ENCODE measurements at places on chromosomes 6 and 20.
A peak's percentile ranks its signal among the peaks of the same experiment; 100 is the strongest.

- no peak for DNase-seq
Measured at GRCh38 chr20:5592823-5593739, 157.1 kb upstream of the SHLD1 start.

- DNase-seq, result no peak
Measured at GRCh38 chr20:63625771-63626423, 1.0 kb downstream of the GMEB2 start.

- no peak for DNase-seq
Measured at GRCh38 chr6:63529498-63529897, 42.8 kb upstream of the LOC128125822 start.

DNA sequence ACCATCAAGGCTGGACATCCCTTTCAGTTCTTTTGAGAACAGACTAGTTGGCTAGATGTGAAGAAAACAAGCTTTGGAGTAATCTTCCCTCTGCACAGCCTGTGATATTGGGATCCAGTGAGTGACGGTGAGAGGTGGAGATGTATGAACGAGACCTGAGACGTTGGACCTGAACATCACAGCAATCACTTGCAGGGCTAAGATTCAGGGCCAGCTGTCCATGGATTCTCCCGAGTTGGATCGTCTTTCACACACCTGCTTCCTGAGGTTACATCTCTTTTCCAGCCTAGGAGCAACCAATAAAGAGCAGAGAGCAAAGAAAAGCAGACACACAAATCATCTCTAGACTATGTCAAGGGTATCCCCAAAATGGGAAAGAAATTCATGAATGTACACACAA, 30.0 kb upstream of the TMEM14A start:
- no peak for DNase-seq

GRCh38 chr6:34723203-34723602, 26.6 kb upstream of the ILRUN start:
- no peak for DNase-seq

GRCh38 chr6:122648726-122649125, 38.5 kb downstream of the PKIB start:
- no peak for DNase-seq

DNA sequence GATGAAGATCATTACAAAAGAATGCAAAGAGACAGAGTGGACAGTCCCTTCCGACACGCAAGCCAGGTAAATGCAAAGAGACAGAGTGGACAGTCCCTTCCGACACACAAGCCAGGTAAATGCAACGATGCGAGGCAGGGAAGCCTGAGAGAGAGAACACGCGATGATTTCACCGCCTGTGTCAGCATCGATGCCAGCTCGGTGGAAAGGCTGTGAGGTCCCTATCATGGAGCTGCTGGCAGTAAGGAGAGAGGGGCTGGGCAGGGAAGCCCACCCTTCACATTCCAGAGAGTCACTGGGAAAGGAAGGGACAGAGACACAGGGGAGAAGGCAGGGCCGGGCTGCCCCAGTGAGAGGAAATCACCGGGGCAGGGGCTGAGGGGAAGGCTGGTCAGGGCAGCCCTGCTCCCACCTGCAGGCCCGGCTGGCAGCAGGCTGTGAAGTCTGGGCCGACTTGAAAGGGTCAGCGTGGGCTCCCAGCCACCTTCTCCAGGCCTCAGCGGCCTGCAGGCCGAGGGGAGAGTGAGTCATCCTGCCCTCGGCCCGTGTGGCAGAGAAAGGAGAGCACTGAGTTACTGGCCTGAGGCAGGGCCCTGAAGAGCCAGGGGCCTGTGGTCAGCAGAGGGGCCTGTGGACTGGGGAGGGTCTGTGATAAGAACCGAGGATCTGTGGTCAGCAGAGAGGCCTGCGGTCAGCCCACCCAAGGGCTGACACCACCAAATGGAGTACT, 80.4 kb downstream of the DACT2 start:
- DNase-seq, result no peak

DNA sequence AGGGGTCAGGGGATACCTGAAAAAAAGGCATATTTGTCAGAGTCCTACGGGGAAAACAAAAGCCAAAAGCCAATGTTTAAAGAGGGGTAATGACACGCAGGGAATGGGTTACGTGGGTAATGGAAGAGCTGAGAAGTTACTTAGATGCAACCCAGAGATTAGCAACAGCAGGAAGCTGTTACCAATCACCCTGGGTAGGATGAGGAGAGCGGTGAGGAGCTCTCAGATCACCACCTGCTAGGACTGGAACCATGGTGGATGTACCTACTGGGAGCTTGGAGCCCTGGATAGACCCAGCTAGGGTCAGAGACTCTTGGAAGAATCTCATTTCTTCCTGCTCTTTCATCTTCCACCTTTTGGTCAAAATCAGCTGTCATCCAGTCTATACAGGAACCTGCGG, 51.2 kb upstream of the RNF24 start:
- DNase-seq, result no peak

DNA sequence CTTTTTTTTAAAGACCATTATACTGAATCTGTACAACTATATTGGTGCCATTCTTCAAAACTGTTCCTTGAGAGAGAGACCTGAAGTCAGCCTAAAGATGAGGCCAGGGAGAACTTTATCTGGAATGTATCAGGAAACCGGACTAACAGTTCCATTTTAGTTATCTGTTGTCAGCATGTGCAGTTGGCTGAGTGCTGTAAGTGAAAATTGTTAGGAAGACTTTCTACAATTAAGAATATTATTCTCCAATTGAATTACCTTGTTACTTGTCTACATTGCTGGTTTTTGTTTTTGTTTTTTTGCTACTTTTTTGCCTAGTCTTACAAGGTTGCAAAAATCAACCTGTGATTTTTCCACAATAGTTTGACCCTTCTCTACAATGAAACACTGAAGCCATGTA, 7.5 kb downstream of the CEP57L1 start:
- DNase-seq, result no peak

DNA sequence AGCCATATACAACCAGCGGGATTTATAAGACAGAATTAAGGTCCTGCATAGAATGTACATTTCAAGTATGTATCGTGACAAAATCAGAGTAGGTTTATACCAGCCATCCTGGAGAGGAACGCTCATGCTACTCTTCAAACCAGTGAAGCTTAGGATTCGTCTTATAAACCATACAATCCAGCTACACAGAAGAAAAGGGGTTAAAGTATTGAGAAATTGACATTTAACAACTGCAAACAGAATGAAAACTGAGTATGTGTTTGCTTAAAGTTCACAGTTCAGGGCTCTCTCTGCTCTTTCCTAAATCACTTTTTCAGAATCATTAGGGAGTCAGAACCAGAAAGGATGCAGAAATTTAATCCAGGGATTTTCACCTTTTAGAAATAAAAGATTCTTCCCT, 17.9 kb downstream of the ADAT2 start:
- DNase-seq, result no peak

GRCh38 chr6:14194976-14195375, 77.4 kb downstream of the CD83 start:
- DNase-seq, result no peak

DNA sequence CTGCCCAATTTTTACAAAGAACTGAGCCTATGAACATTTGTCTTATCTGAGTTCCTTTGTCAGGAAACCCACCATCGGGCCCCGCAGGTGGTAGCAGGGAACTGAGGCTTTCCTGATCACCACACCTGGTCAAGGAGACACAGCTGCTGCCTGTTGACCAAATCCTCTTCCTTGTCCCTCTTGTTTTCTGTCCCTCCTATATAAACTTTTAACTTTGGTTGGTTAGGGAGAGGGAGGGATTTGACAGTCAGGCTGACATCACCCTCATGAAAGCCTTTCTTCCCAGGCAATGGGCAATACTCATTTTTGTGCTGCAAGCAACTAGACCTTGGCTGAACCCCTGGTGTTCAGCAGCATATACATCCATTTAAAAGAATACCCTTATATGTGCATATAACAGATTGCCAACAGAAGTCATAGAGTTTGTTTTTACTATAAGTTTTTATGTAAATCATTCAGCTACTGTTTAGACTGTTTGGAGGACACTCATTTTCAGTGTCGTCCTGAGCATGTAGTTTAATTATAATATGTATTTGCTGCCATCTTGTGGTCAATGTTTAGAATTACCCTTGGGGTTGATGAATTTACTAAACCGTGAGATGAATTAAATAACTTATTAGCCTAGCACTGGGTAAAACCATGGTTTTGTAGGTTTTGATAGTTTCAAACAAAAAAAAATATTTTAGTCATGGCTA, 17.0 kb downstream of the CRISP1 start:
- peak; percentile 75 for DNase-seq

DNA sequence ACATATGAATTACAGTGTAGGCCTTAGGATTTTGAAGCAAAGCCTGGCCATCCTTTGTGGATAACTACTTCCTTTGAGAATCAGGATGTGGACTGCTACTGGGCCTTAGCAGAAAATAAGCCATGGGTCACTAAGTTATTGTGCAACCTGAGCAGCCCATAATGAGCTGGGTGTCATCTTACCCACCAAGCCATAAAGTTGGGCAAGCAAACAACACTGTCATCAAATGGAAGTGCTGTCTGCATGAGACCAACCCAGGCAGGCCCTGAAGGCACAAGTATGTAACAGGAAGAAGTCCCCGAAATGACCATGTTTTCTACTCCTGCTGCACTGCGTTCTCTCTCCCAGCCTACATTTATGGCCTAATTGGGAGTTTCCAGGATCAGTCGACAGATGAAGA, 205.6 kb upstream of the GGTLC1 start:
- no peak for DNase-seq

DNA sequence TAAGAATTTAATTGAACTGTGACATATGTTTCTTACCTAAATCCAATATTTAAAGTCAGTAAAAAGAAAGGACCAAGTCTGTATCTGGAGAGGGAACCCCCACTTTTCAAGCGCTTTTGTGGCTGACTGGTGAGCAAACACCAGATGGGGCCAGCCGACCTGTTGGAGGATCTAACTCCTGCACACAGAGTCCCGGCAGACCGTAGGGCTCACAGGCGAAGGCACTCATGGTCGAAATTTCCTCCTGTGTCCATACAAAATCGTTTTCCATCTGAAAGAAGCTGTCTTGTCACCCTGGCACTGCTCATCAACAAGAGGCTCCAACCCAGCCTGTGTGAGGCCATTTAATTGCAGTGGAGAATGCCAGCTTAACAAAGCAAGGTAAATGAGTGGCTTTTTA, 94.0 kb downstream of the SCML4 start:
- no peak for DNase-seq

DNA sequence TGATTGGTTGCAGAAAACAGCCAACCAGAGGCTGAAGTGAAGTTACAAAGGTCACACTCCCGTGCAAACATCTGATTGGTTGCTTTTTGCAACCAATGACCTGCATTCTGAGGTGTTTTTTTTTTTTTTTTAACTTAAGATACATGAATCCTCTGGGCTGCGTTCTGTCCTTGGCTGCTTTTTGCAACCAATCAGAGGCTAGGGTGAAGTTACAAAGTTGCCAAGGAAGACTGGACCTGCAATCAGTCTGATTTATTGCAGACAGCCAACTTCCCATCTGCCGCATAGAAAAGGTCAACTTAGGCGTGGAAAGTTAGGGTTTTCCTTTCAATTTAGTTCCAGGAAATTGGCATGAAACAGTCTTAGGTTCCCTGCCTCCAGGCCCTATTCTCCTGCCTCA, 292.9 kb downstream of the PLCB1 start:
- no peak for DNase-seq

DNA sequence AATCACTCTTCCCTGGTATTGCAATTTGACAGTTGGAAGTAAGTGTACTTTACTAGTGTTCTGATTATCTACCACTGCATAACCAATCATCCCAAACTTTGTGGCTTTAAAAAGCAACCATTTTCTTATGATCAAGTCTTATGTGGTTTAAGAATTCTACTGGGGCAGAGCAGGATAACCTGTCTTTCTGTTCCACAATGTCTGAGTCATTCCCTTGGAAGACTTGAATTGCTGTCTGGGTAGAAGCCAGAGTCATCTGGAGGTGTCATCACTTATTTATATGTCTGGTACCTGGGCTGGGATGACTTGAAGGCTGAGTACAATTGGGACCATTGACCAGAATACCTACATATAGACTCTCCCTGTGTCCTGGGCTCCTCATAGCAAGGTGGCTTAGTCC, 644.3 kb downstream of the HDGFL1 start:
- DNase-seq, result no peak

DNA sequence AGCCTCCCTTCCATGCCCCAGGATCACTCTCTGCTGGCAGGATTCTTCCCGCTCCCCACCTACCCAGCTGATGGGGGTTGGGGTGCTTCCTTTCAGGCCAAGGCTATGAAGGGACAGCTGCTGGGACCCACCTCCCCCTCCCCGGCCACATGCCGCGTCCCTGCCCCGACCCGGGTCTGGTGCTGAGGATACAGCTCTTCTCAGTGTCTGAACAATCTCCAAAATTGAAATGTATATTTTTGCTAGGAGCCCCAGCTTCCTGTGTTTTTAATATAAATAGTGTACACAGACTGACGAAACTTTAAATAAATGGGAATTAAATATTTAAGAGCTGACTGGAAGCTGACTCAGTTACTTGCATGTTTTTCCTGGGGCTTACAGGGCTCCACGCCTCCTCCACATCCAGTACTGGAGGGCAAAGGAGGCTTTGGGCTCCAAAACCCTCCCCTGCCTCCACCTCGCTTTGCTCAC, 24.3 kb upstream of the FANCE start:
- no peak for DNase-seq

- DNase-seq, result no peak
Measured at GRCh38 chr6:116239256-116239655, 14.6 kb downstream of the TSPYL4 start.

GRCh38 chr6:10030942-10031537, 383.8 kb downstream of the TFAP2A start:
- no peak for DNase-seq

GRCh38 chr6:106568530-106568929, 60.8 kb downstream of the RTN4IP1 start:
- DNase-seq, result no peak

- peak; percentile 9 for DNase-seq
Measured at GRCh38 chr6:5996714-5997419, 9.9 kb downstream of the NRN1 start.

DNA sequence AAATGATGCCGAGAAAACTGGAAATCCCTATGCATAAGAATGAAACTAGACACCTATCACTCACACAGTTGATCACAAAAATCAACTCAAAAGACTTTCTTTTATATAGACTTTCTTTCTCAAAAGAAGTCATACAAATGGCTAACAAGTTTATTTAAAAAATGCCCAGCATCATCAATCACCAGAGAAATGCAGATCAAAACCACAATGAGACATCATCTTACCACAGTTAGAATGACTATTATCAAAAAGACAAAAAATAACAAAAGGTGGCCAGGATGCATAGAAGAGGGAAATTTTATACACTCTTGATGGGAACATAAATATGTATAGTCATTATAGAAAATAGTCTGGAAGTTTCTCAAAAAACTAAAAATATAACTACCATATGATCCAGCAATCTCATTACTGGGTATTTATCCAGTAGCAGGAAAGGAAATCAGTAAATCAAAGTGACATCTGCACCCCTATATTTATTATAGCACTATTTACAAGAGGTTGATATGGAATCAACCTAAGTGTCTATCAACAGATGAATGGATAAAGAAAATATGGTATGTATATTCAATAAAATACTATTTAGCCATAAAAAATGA, 3.4 kb upstream of the RNF217 start:
- DNase-seq, result no peak

GRCh38 chr20:17786221-17786718, 86.5 kb downstream of the BANF2 start:
- no peak for DNase-seq

GRCh38 chr6:27280064-27280539, 32.0 kb downstream of the POM121L2 start:
- DNase-seq, result no peak
